Endothelial cell of umbilical vein (primary cell): ENCODE measurements at places on chromosomes 16 and 17. TPM values are rescaled to one million over a fixed set of nuclear protein-coding genes. Genes with fewer than 3 reads are reported as not detected.

Gene KIF19
- 0.10 and 0.11 TPM in 2 replicates for polyA plus RNA-seq

Gene NPIPB13
- 4.4 and 7.8 TPM in 2 replicates for polyA plus RNA-seq

- no peaks in the 10 kb centered on the region for H3K27me3 ChIP-seq
- peaks cover 9% of the 10 kb centered on the region for H3K36me3 ChIP-seq
- no peak overlapping the region for H3K27ac ChIP-seq
- H3K4me1 ChIP-seq: peaks cover 13% of the 10 kb centered on the region
Observed at GRCh38 chr17:80328634-80329380, 68.2 kb downstream of the RNF213 start.

GRCh38 chr16:65287307-65287706 lies 165.4 kb upstream of the CDH11 start:
- no peak overlapping the region for H3K4me3 ChIP-seq
- no peak overlapping the region for H3K27ac ChIP-seq
- no peaks in the 10 kb centered on the region for H3K27me3 ChIP-seq
- H3K36me3 ChIP-seq: no peaks in the 10 kb centered on the region
- no peaks in the 10 kb centered on the region for H3K4me1 ChIP-seq

DNA sequence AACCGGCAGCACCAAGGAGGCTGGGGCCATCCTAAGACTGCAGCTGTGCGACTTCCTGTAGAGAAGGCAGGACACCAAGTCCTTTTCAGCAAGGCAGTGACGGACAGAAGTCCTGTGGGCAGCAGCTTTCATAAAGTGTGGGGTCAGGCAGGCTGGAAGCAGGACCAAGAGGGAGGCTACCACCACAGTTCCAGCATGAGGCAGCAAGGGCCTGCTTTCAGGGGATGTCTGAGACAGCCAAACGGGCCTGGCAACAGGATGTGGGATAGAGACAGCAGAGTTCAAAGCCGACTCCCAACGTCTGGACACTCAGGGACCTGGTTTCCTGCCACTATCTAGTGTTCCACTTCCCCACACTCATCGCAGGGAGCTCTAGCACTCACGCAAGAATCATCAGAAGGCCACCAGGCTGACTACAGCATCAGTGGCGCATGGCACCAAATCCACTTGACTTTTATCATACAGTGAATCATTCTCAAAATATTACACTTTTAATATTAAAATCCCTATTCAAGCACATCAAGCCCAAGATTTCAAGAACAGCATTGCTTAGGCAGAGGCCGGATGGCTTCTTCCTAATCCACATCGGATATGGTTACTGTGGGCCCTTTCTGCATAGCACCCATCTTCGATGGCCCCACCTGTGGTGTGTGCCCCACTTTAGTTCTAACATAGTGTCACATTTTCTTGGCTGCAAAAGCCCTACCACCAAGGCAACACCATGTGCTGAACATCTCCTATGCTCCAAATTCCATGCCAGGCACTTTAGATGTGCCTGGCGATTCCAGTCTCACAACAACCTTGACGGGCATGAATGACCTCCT lies 5.2 kb downstream of the USP7 start:
- no peaks in the 10 kb centered on the region for H3K27me3 ChIP-seq
- no peak overlapping the region for H3K4me3 ChIP-seq
- peak; percentile 54 for DNase-seq
- H3K4me1 ChIP-seq: peaks cover 46% of the 10 kb centered on the region
- H3K27ac ChIP-seq: peak overlapping the region; percentile 70

DNA sequence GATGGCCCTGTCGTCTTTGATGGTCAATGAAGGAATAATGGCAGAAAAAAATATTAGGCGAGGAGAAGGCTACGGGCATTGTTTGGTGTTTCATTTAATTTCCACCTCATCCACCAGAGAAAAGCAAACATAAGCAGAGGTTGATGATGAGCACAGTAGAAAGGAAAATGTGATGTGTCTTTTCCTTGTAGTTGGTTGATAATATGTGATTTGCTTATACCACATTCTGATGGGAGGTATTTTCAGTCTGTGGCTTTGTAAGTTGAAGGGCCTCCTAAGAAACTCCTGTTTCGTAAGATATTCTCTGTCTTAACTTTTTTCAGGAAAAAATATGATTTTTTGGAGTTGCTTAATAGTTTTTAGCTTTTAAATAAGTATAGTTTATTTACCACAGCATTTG lies 215.7 kb downstream of the PRKCA start:
- no peaks in the 10 kb centered on the region for H3K4me1 ChIP-seq
- no peaks in the 10 kb centered on the region for H3K27me3 ChIP-seq
- no peak for DNase-seq
- H3K36me3 ChIP-seq: no peaks in the 10 kb centered on the region
- no peak overlapping the region for H3K4me3 ChIP-seq
- H3K27ac ChIP-seq: no peak overlapping the region

DNA sequence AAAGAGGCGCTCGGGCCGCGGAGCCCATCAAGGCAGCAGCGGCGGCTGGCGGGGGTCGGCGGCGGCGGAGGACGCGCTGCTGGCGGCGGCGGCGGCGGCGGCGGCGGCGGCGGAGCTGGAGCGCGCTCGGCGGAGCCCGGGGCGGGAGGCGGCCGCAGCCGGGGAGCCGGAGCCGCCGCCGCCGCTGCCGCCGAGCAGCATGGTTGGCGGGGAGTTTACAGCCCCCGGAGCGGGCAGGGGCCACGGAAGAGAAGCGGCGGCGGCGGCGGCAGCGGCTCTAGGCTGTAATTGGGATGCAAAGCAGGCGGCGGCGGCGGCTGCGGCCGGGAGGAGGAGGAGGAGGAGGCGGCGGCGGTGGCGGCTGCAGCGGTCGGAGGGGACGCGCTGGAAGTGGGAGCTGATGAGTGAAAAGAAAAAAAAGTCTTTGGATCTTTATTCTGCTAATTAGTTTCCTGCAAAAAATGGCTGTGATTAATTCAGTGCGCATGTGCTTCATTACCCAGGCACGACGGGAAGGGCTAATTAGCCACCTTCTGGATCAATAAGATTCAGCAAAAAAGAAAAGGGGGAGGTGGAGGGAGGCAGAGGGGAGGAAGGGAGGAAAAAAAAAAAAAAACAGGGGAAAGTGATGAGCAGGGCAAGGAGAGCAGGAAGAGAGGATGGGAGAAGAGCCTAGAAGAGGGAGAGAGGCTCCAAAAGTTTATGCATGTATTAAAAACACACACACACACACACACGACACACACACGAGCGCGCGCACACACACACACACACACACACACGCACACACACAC lies 10.9 kb upstream of the ZFHX3 start:
- H3K27ac ChIP-seq: peak overlapping the region; percentile 65
- peak; percentile 61 for DNase-seq
- H3K36me3 ChIP-seq: no peaks in the 10 kb centered on the region
- peaks cover 59% of the 10 kb centered on the region for H3K4me1 ChIP-seq

DNA sequence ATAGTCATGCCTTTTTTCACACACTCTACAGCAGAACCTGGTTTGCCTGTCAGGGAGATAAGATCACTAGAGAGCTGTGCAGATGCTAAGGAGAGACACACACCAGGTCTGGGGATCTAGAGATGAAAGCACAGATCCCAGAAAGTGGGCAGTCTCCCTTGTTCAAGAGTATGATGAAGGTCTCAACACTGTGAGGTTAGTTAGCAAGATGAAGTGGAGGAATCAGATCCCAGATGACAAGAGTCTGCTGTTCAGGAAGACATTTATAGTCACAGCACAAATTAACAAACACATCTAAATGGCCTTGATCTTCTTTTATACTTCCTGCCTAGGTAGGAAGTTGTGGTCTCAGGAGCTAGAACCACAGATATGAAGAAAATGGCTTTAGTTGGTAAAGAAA lies 23.4 kb upstream of the SKAP1 start:
- H3K27me3 ChIP-seq: peaks cover 41% of the 10 kb centered on the region
- H3K36me3 ChIP-seq: no peaks in the 10 kb centered on the region
- DNase-seq: no peak
- H3K4me3 ChIP-seq: no peak overlapping the region
- H3K4me1 ChIP-seq: no peaks in the 10 kb centered on the region

DNA sequence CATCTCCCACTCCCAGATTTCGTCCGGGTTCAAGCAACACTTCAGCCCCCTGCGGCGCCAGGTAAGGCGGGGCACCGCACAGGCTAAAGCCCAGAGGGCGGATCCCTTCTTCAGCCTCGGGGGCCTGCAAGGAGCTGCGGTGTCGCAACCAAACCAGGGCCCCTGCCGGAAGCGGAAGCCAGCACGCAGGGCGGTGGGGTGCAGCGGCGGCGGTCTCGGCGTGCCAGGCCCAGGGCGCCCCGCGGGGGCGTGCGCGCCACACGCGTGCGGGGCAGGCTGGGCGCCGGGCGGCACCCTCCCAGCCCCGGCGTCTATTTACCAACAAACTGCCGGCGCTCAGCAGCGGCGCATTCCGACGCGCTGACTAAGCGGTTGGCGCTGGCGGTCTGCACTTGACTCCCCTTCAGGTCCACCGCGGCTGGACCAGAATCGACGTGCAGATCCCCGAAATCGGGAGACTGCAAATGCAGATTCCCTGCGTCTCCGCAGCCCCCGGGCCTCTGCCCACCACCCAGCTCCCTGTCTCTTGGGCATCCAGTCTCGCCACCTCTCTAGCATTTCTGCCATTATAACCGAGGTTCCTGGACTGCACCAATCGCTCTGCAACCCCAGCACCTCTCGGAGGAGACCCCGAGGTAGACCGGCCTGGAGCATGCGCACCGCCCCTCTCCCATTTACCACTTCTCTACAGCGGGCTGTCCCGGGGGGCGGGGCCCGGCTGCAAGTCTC lies 421 bp upstream of the DLX4 start:
- H3K27ac ChIP-seq: no peak overlapping the region
- DNase-seq: peak; percentile 38
- no peak overlapping the region for H3K4me3 ChIP-seq
- no peaks in the 10 kb centered on the region for H3K4me1 ChIP-seq

- H3K4me1 ChIP-seq: peaks cover 59% of the 10 kb centered on the region
- peak overlapping the region; percentile 94 for H3K27ac ChIP-seq
- H3K36me3 ChIP-seq: peaks cover 3% of the 10 kb centered on the region
- H3K4me3 ChIP-seq: no peak overlapping the region
- peak; percentile 98 for DNase-seq
Observed at GRCh38 chr17:2172077-2172851, 117.4 kb downstream of the HIC1 start.

DNA sequence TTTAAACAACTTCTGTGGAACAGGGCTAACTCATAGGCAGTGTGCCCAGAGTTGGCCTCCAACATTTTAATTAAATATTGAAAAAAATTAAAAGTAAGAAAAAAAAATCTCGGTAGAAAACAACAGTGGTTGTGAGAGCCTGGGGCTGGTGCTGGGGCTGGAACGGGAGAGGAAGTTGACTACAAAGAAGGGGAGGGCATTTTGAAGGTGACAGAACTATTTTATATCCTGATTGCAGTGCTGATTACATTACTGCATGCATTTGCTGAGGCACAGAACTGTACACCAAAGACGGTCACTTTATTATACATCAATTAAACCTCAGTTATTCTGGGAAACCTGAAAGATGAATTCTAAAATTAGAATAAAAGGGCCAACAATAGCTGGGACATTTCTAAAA lies 142.5 kb downstream of the PARN start:
- DNase-seq: peak; percentile 55
- peaks cover 36% of the 10 kb centered on the region for H3K4me1 ChIP-seq
- H3K36me3 ChIP-seq: no peaks in the 10 kb centered on the region
- peak overlapping the region; percentile 55 for H3K27ac ChIP-seq
